ENCODE measurements at places on chromosomes 1 and 21. TPM values are rescaled to one million over a fixed set of nuclear protein-coding genes. Genes with fewer than 3 reads are reported as not detected.

DNA sequence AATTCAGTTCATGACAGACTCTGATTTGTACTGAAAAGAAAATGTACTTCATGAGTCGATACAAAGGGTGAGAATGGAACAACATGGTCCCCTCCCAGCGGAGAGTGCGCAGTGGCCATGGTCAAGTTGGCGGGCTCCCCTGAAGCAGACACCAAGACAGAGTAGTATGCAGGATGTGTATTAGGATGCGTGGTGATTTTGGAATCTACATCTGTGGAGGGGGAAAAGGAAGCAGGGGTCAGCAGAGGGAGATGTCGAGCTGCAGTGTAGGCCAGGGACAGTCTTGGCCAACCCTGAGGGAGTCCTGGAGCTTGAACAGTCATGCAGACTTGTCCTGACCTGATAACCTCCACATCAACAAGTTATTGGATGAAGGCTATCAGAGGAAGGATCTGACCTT lies 481.0 kb downstream of the OMA1 start:
- H3K4me3 ChIP-seq = no peak overlapping the region
- no peak overlapping the region for H3K27ac ChIP-seq
- no peaks in the 10 kb centered on the region for H3K4me1 ChIP-seq
- peaks cover 3% of the 10 kb centered on the region for H3K27me3 ChIP-seq
- H3K36me3 ChIP-seq = no peaks in the 10 kb centered on the region

The ADAM30 gene
- polyA plus RNA-seq = not detected

- H3K27ac ChIP-seq = peak overlapping the region; percentile 97
- H3K4me3 ChIP-seq = peak overlapping the region; percentile 91
- H3K36me3 ChIP-seq = peaks cover 13% of the 10 kb centered on the region
- H3K27me3 ChIP-seq = peaks cover 7% of the 10 kb centered on the region
- peaks cover 84% of the 10 kb centered on the region for H3K4me1 ChIP-seq
These were observed 691 bp upstream of the GBP5 start for GRCh38 chr1:89273324-89273778.

GRCh38 chr1:48853006-48853405 lies 76.3 kb upstream of the BEND5 start:
- H3K4me1 ChIP-seq = no peaks in the 10 kb centered on the region
- DNase-seq = no peak
- no peak overlapping the region for H3K4me3 ChIP-seq

DNA sequence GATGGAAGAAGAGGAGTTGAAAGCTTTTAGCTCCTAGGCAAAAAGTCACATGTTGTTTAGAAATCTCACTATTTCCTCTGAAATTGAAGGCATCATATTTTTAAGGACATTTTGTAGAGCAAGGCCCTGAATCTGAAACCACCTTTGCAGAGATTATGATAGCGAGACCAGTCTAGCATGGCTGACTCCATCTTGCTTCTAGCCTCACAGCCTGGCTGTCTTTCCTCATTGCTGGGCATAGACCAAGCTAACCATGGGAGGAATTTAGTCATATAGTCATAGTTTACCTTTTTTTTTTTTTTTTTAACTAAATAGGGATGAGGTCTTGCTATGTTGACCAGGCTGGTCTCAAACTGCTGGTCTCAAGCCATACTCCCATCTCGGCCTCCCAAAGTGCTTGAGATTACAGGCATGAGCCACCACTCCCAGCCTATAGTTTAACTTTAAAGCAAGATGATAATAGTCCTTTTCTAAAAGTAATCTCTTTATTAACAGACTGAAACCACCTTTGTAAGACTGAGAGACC lies 42.2 kb upstream of the ZNF326 start:
- no peaks in the 10 kb centered on the region for H3K36me3 ChIP-seq
- peaks cover 12% of the 10 kb centered on the region for H3K4me1 ChIP-seq
- H3K27me3 ChIP-seq = no peaks in the 10 kb centered on the region
- H3K4me3 ChIP-seq = no peak overlapping the region
- H3K27ac ChIP-seq = no peak overlapping the region

The NR5A2 gene
- polyA plus RNA-seq = not detected

GRCh38 chr1:232303222-232303620 lies 326.7 kb downstream of the SIPA1L2 start:
- no peak overlapping the region for H3K4me3 ChIP-seq
- H3K36me3 ChIP-seq = no peaks in the 10 kb centered on the region
- H3K27me3 ChIP-seq = peaks cover 6% of the 10 kb centered on the region
- DNase-seq = no peak
- H3K27ac ChIP-seq = no peak overlapping the region

DNA sequence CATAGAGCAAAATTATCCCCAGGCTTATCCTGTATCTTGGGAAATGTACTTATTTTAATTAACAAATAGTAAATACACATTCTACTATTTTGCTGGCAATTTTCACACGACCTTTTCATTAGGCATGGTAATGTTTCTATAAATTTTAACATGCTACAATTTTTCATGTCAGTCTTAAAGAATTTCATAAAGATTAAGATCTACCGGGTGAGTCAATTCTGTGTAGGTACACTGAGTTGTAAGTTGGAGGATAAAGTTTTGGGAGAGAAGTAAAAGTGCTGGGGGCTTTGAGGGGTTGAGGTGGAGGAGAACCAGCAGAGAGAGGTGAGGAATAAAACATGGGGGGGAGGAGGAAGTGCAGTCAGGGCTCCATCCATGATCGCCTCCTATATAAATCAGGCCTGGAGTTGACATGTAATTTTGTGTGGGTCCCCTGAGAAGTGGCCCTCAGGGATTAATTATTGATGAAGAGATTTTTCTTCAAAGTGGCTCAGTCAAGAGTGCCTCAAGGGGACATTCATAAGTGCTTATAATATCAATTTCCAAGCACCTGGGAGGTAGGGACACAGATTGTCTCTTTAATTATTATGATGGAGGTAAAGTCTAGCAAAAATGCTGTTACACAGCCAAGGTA lies 7.2 kb downstream of the DPYD start:
- no peaks in the 10 kb centered on the region for H3K36me3 ChIP-seq
- no peak for DNase-seq
- no peaks in the 10 kb centered on the region for H3K27me3 ChIP-seq
- H3K27ac ChIP-seq = no peak overlapping the region

GRCh38 chr1:180672505-180672904 lies 40.7 kb downstream of the XPR1 start:
- no peak overlapping the region for H3K27ac ChIP-seq
- no peak overlapping the region for H3K4me3 ChIP-seq
- no peaks in the 10 kb centered on the region for H3K27me3 ChIP-seq
- H3K36me3 ChIP-seq = peaks cover 22% of the 10 kb centered on the region

GRCh38 chr1:160061369-160062229 lies 8.4 kb downstream of the KCNJ10 start:
- no peak for DNase-seq
- peaks cover 3% of the 10 kb centered on the region for H3K27me3 ChIP-seq
- H3K4me1 ChIP-seq = no peaks in the 10 kb centered on the region
- H3K36me3 ChIP-seq = no peaks in the 10 kb centered on the region

The MAD2L2 gene
- 182 TPM for polyA plus RNA-seq

DNA sequence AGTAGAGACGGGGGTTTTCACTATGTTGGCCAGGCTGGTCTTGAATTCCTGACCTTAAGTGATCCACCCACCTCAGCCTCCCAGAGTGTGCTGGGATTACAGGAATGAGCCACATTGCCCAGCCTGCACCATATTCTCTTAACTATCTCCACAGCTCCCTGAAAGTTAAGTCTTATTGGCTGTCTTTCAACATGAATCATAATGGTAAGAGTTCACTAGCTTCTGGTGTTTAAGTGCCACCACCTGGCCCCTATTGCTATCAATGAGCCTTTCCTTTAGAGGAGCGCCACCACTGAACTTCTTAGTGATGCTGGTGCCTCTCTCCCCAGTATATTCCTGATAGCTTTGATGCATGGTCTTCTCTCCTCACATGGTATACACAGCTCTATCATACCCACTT lies 15.7 kb downstream of the ZFYVE9 start:
- no peak overlapping the region for H3K4me3 ChIP-seq
- H3K27ac ChIP-seq = no peak overlapping the region
- no peaks in the 10 kb centered on the region for H3K4me1 ChIP-seq

DNA sequence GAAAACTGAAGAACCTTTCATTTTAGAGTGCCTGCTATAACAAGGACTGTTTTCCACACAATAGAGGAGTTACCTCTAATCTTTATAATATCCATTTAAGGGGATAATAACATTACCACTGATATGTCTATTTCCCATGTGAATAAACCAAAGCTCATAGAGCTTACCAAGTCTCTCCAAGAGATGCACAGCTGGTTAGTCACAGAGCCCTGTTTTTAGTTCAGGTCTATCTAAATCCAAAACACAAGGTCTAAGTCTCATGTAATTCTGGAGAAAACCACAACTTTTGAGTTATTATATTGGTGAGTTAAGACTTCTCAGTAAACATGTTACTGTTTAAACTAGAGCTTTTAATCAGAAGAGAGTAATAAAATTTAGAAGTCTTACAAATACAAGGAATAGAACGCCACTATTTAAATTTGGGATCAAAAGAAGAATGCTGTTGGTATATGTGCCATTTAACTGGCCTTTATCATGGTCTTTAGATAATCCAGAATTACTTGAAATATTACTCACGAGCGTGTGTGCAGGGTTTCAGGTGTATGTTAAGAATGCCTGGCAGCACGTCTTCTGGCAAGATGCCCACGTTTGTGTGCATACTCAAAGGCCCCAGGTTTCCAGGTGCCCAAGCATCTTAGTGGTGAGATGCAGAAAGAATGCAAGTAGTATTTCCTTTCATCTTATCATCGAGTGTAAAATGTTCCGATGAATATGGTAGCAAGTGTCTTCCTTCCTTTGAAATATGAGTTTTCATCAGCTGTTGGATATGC lies 190.6 kb downstream of the FMN2 start:
- H3K4me1 ChIP-seq = no peaks in the 10 kb centered on the region
- no peaks in the 10 kb centered on the region for H3K27me3 ChIP-seq
- no peak overlapping the region for H3K27ac ChIP-seq
- no peak overlapping the region for H3K4me3 ChIP-seq
- H3K36me3 ChIP-seq = no peaks in the 10 kb centered on the region

The HHAT gene
- polyA plus RNA-seq = not detected

GRCh38 chr1:67307251-67308060 lies at the start of gene IL12RB2:
TSS of gene IL12RB2 (plus strand) at chr1:67307873. CDS start at chr1:67320369, 12,496 bp downstream.
- peak within 1 kb of the TSS; percentile 96 for H3K4me3 ChIP-seq
- DNase-seq = peak; percentile 55
- H3K27ac ChIP-seq = peak within 1 kb of the TSS; percentile 98
- H3K27me3 ChIP-seq = peaks cover 8% of the 10 kb centered on the region

The ZNF362 gene
- 37.9 TPM for polyA plus RNA-seq

DNA sequence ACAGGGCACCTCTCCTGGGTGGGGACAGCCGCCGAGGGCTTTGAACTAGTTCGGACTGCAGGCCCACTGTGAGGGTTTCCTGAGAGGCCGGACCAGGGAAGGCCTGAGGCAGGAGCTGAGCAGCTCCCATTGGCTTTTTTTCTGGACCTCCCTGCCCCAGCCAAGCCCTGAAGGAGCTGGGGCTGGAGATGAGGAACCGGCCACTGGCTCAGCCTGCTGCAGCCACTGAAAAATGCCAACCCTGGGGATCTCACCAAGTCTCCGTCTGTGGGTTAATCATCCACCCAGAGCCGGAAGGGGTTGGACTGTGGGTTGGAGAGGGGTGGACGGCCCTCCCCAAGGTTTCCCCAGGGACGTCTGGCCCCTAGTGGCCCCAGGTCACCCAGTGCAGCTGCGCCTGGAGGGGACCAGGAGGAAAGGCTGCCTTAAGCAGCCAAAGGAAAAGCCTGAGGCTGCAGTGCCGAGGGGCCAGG lies 2.5 kb downstream of the VWA1 start:
- H3K4me1 ChIP-seq = no peaks in the 10 kb centered on the region
- peaks cover 2% of the 10 kb centered on the region for H3K27me3 ChIP-seq
- H3K4me3 ChIP-seq = no peak overlapping the region
- no peak for DNase-seq
- no peaks in the 10 kb centered on the region for H3K36me3 ChIP-seq

The FMOD gene
- polyA plus RNA-seq = not detected

DNA sequence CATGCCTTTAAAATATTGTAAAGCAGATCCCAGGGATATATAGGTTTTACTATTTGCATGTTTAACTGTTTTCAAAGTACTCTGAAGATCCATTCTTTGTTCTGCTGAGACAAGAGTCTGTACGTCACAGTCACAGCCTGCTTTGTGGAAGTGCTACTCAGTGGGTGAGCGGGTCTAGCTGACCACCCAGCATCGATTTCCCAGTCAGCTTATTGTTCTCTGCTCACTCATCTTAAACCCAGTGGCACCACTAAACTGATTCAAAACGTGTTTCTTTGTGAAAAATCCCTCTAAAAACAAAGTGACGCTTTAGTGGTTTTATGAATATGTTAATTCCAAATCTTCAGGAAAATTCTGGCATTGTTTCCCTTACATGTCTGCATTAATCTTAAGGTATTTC lies 12.4 kb downstream of the PLPP3 start:
- no peaks in the 10 kb centered on the region for H3K36me3 ChIP-seq
- no peak overlapping the region for H3K4me3 ChIP-seq
- no peak for DNase-seq

- no peak overlapping the region for H3K4me3 ChIP-seq
- no peak overlapping the region for H3K27ac ChIP-seq
- DNase-seq = no peak
- H3K36me3 ChIP-seq = no peaks in the 10 kb centered on the region
- H3K4me1 ChIP-seq = no peaks in the 10 kb centered on the region
- H3K27me3 ChIP-seq = no peaks in the 10 kb centered on the region
These were observed 63.6 kb upstream of the ZBTB40 start for GRCh38 chr1:22387919-22388580.

The GPR89B gene
- 30.0 TPM for polyA plus RNA-seq

The RSPO1 gene
- polyA plus RNA-seq = not detected

The AADACL4 gene
- polyA plus RNA-seq = not detected

The GNG4 gene
- not detected for polyA plus RNA-seq

DNA sequence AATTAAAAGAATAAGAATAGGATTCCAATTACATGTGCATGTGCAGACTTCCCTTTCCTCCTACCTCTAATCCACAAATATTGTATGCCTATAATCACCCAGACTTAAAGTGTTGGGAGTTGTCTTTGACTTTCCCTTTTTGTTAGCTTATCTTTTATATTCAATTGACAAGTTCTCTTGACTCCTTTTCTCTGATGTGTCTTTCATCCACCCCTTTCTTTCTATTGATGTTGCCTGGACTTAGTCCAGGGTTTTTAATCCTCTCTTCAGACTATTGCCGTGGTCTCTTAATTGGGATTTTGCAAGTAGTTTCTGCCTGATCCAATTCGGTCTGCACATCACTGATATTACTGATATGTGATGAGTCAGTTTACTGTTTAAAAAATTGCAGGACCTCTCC lies 170.9 kb downstream of the LHX8 start:
- H3K27ac ChIP-seq = no peak overlapping the region
- no peaks in the 10 kb centered on the region for H3K4me1 ChIP-seq
- DNase-seq = no peak
- H3K4me3 ChIP-seq = no peak overlapping the region
- peaks cover 2% of the 10 kb centered on the region for H3K27me3 ChIP-seq
